ENCODE measurements at places on chromosomes 5 and 9. TPM values are rescaled to one million over a fixed set of nuclear protein-coding genes. Genes with fewer than 3 reads are reported as not detected.

INSL4 gene
- polyA plus RNA-seq = not detected

IL4 gene
- polyA plus RNA-seq = not detected

PRDM9 gene
- polyA plus RNA-seq = not detected

SLC6A18 gene
- not detected for polyA plus RNA-seq

PCDHA4 gene
- 0.57 TPM for polyA plus RNA-seq

PRR16 gene
- polyA plus RNA-seq = 3.0 TPM

LCN1 gene
- not detected for polyA plus RNA-seq

PDCD1LG2 gene
- 0.42 TPM for polyA plus RNA-seq

FCN2 gene
- polyA plus RNA-seq = not detected

PLAC8L1 gene
- polyA plus RNA-seq = not detected

LCN10 gene
- 4.7 TPM for polyA plus RNA-seq

TMEM232 gene
- 0.97 TPM for polyA plus RNA-seq

FCHO2 gene
- polyA plus RNA-seq = 14.6 TPM

GPX3 gene
- 191 TPM for polyA plus RNA-seq

CENPK gene
- 2.7 TPM for polyA plus RNA-seq

LHX3 gene
- not detected for polyA plus RNA-seq

GRXCR2 gene
- not detected for polyA plus RNA-seq

ZNF462 gene
- polyA plus RNA-seq = 2.0 TPM

OR1K1 gene
- not detected for polyA plus RNA-seq

TMC1 gene
- 0.25 TPM for polyA plus RNA-seq

DCAF10 gene
- polyA plus RNA-seq = 5.6 TPM

UBLCP1 gene
- polyA plus RNA-seq = 21.7 TPM

ADAMTSL1 gene
- polyA plus RNA-seq = 0.97 TPM

IRF1 gene
- polyA plus RNA-seq = 80.5 TPM

FAM163B gene
- polyA plus RNA-seq = not detected

ANAPC2 gene
- 44.2 TPM for polyA plus RNA-seq

TAS2R1 gene
- 0.50 TPM for polyA plus RNA-seq

CCDC171 gene
- 0.45 TPM for polyA plus RNA-seq

TLX3 gene
- 0.04 TPM for polyA plus RNA-seq

TMEM174 gene
- polyA plus RNA-seq = not detected

BNC2 gene
- polyA plus RNA-seq = not detected

UIMC1 gene
- polyA plus RNA-seq = 23.0 TPM

GPR151 gene
- polyA plus RNA-seq = not detected

CNTNAP3B gene
- polyA plus RNA-seq = 3.5 TPM

C9orf50 gene
- polyA plus RNA-seq = not detected

KIAA1191 gene
- 43.7 TPM for polyA plus RNA-seq

EMB gene
- 25.4 TPM for polyA plus RNA-seq

ARL14EPL gene
- not detected for polyA plus RNA-seq

ZNG1A gene
- 23.0 TPM for polyA plus RNA-seq

C5orf22 gene
- polyA plus RNA-seq = 11.1 TPM
